ENCODE measurements at places on chromosomes 12 and 14.

DNA sequence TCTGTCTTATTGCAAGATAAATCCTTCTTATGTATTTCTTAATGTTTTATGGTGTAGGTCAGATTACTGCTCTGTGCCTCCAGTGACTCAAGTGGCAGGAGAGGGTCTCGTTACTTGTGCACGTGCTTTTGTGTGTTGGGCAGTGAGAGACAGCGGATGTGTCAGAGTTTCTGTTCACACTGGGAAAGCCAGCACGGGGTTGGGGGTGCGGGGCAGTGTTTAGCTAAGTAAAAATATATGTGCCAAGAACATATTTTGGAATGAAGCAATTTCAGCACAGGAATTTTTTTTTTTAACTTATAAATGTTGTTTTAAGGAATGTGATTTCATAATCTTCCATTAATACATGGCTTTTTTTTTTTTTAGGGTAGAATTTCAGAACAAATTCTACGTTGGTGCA, 4.5 kb upstream of the DNAH10 start:
- H3K36me3 ChIP-seq = peaks cover 15% of the 10 kb centered on the region
- no peaks in the 10 kb centered on the region for H3K27me3 ChIP-seq
- peaks cover 1% of the 10 kb centered on the region for H3K4me1 ChIP-seq
- H3K27ac ChIP-seq = no peak overlapping the region
- no peak overlapping the region for H3K4me3 ChIP-seq
- DNase-seq = no peak

DNA sequence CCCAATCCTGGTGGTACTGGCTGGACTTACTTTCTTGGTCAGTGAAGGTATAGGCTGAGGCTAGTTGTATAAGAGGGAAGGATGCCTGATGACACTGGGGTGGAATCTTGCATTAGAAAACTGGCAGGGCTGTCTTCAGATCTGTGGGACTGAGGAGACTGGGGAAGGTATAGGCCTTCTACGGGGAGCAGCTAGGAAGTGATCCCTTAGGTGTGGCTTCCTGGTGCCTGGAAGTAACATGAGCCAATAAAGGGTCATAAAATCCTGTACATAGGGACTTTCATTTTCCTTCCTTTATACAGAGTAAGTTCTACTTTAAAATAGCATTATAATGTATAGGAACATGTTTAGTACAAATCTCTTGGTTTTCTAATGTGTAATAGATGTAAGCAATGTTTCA, 716.8 kb downstream of the LRFN5 start:
- H3K36me3 ChIP-seq = no peaks in the 10 kb centered on the region
- H3K4me3 ChIP-seq = no peak overlapping the region
- no peaks in the 10 kb centered on the region for H3K4me1 ChIP-seq
- DNase-seq = no peak

DNA sequence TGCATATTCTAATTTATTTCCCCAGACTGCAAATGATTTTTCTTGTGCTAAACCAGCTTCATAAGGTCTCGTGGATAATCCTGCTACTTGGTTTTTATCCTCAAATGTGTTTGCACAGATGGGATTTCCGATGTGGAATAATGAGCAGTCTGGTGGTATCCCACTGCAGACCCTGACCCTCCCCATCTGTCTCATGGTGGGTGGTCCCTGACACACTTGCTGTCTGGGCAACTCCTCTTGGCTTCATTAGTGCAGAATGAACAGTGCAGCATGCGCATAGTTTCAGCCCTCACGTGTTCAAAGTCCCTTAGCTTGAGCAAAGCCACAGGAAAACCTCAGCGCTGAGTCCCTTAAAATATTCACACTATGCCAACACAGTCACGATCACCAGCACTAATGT, 996.5 kb downstream of the AACS start:
- H3K4me3 ChIP-seq = no peak overlapping the region
- no peaks in the 10 kb centered on the region for H3K27me3 ChIP-seq
- no peak for DNase-seq

DNA sequence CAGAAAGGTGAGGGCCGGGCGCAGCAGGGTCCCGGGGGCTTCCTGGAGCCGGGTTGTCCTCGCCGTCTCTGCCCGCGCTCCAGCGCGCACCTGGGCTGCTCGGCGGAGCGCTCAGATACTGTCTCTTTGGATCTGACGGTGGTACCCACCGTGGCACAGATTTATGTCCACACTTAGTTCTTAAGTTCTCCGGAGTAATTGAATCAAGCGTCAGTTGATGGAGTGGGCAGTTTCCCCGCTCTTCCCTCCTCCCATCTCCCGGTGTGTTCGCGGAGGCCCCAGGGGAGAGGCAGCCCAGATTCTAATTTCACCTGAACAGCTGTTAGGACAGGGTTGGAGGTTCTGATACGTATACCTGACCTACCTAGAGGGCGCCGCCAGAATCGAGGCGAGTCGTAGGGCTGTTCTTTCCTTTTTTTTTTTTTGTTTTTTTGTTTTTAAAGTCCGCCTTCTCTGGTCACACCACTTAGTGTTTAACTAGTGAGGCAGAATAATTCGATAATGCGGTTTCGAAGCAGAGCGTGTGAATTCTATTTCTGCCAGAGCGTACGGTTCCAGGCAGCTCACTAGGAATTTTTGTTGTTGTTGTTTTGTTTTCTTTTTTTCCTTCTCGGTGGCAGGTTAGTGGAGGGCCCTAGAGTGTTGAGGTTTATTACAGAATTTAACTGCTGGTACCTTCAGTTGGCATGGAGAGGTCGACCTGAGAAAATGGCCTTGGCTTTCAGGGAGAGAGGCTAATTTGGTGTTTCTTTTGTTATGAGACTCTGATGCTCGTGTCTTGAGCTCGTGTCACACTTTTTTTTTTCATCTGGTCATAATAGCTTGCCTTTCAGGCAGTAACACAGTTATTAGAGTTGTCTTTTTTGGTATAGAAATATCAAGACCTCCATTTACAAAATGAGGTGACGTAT, 22.3 kb upstream of the GNS start:
- no peak overlapping the region for H3K27ac ChIP-seq
- H3K27me3 ChIP-seq = peaks cover 20% of the 10 kb centered on the region
- peak; percentile 32 for DNase-seq
- no peaks in the 10 kb centered on the region for H3K36me3 ChIP-seq
- no peaks in the 10 kb centered on the region for H3K4me1 ChIP-seq

- peak; percentile 11 for DNase-seq
- no peak overlapping the region for H3K4me3 ChIP-seq
- H3K27ac ChIP-seq = no peak overlapping the region
These were observed 279.6 kb downstream of the PRKD1 start for GRCh38 chr14:29648045-29648444.

DNA sequence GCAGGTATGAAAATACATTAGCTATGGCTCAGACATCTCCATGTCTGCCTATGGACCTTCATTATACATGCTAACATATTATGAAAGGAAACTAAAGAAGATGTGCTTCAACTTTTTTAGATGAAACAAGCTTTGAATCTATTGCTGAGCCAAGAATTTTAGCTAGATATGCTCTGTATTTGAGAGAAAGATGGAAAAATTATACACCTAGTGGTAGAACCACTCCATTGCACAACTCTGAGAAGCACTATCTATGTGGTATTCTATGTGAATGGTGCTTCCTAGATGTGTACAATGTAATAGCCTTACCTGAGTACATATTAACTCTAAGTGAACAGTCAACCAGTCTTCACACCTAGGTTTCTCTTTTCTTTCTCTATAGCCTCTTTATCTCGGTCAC, 17.3 kb downstream of the EPYC start:
- no peaks in the 10 kb centered on the region for H3K36me3 ChIP-seq
- no peaks in the 10 kb centered on the region for H3K4me1 ChIP-seq
- no peak for DNase-seq

DNA sequence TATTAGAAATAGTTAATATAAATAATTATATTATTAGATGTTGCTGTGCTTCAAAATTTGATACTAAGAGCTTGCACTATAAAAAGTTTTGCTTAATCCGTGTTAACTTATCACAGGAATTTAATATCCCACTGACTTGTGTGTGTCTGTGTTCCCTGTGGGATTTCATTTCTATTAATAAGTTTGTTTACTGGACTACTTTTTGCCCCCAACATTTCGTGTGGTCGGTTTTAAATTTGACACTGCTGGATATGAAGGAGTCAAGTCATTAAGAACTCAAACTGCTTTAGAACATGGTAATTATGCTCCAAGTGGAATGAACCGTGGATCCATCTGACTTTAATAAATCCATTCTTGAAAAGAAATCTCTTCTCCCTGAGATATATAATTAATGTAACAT, 182.2 kb upstream of the NUDT4 start:
- H3K27ac ChIP-seq = no peak overlapping the region
- no peaks in the 10 kb centered on the region for H3K27me3 ChIP-seq
- H3K4me1 ChIP-seq = peaks cover 2% of the 10 kb centered on the region
- H3K36me3 ChIP-seq = no peaks in the 10 kb centered on the region
- H3K4me3 ChIP-seq = no peak overlapping the region

GRCh38 chr12:92721130-92721529, 18.3 kb downstream of the PLEKHG7 start:
- H3K4me3 ChIP-seq = no peak overlapping the region
- DNase-seq = peak; percentile 68
- H3K4me1 ChIP-seq = no peaks in the 10 kb centered on the region
- H3K36me3 ChIP-seq = no peaks in the 10 kb centered on the region

- peak; percentile 78 for DNase-seq
- no peaks in the 10 kb centered on the region for H3K36me3 ChIP-seq
- no peak overlapping the region for H3K27ac ChIP-seq
- H3K27me3 ChIP-seq = no peaks in the 10 kb centered on the region
These were observed 412 bp upstream of the SNW1 start for GRCh38 chr14:77761205-77761931.

GRCh38 chr14:99205086-99205688, 66.8 kb downstream of the BCL11B start:
- no peaks in the 10 kb centered on the region for H3K4me1 ChIP-seq
- H3K27me3 ChIP-seq = no peaks in the 10 kb centered on the region
- H3K36me3 ChIP-seq = no peaks in the 10 kb centered on the region
- DNase-seq = no peak

DNA sequence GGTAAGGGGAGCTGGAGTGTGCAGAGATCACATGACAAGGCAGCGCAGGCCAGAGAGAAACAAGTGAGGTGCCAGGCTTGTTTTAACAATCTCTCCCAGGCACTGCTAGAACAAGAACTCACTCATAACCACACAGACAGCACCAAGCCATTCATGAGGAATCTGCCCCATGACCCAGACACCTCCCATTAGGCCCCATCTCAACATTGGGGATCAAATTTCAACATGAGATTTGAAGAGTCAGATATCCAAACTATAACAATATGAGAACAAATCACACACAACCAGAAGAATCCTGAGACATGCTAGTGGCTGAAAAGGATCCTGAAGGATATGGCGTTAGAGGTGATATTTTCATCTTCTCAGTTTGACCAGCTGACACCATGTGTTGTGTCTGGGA, 21.9 kb downstream of the OR6J1 start:
- no peak for DNase-seq
- no peak overlapping the region for H3K4me3 ChIP-seq
- H3K36me3 ChIP-seq = no peaks in the 10 kb centered on the region
- H3K27ac ChIP-seq = no peak overlapping the region

DNA sequence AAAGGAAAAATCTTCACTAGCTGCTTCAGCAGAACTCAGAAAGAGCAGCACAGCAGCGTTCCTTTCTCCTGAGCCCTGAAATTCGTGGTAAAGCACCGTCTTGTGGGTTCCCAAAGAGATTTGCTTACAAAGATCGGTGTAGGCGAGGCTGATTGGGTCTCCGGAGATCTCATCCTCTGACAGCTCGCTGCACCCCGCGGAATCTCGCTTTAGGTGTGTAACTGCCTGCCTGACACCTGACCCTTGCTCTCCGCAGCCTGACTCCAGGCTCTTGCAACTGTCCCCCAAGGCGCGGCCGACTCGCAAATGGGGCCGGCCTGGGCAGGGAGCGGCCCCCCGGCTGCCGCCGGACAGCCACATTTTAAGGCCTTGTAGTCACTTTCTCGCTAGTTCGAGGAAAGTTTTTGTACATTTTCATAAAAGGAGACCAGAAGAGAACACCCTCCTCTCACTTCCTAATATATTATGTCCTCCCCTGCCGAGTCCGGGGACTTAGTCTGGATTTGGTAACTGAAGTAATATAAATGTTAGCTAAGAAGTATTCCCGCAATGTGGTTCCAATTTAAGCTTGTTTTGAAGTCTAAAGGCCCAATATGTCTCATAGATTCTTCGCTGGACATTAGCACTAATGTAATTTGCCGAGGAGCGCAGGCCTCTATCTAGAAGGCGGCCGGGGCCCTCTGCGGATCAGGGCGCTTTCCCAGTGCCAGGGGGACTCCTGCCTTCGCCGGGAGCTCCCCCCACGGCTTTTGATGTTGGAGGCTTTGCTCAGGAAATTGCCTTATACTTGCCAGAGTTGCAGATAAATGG, 177.3 kb upstream of the CDKN3 start:
- no peak overlapping the region for H3K4me3 ChIP-seq
- peaks cover 6% of the 10 kb centered on the region for H3K27me3 ChIP-seq
- H3K27ac ChIP-seq = peak overlapping the region; percentile 33
- H3K36me3 ChIP-seq = no peaks in the 10 kb centered on the region

- H3K27me3 ChIP-seq = no peaks in the 10 kb centered on the region
- H3K36me3 ChIP-seq = no peaks in the 10 kb centered on the region
- H3K27ac ChIP-seq = no peak overlapping the region
- H3K4me1 ChIP-seq = no peaks in the 10 kb centered on the region
These were observed 600.2 kb downstream of the TRHDE start for GRCh38 chr12:72872238-72872887.

DNA sequence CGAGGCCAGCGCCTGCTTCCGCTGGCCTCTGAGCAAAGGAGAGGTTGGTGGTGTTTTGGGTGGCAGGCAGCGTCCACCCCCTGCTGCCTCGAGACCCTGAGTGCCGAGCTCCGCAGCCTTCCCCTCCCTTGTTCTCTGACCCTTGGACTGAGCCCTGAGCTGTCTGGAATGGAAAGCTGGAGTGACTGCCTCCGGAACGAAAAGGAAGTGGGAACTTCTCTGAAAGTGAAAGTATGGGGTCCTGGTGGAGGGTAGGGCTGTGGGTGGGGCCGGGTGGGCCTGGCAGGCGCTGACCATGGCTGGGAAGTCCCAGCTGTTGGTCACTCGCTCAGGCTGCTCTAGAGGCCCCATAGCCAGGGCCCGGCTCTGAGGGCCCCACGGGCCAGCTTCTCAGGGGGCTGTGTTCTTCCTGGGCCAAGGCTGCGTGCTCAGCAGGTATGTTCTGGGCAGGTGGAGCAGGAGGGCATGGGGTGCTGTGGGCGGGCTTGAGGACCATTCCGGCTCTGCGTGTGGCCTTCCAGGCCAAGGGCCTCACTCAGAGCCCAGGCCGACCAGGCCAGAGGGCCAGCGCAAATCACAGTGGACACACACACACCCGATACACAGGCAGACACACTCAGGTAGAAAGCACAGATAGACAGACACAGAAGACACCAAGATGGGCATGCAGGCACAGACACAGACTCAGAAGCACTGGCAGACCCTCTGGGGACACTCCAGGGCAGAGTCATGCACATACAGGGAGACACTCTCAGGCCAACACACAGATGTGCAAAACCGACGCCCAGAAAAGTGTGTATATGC, at the start of gene EXOC3L4:
Gene EXOC3L4 (plus strand): TSS at position 320 of the 804 bp plus-strand sequence. CDS start 5,495 bp downstream, outside the sequence.
- H3K27me3 ChIP-seq = no peaks in the 10 kb centered on the region
- DNase-seq = no peak
- no peak within 1 kb of the TSS for H3K4me3 ChIP-seq
- H3K36me3 ChIP-seq = no peaks in the 10 kb centered on the region

DNA sequence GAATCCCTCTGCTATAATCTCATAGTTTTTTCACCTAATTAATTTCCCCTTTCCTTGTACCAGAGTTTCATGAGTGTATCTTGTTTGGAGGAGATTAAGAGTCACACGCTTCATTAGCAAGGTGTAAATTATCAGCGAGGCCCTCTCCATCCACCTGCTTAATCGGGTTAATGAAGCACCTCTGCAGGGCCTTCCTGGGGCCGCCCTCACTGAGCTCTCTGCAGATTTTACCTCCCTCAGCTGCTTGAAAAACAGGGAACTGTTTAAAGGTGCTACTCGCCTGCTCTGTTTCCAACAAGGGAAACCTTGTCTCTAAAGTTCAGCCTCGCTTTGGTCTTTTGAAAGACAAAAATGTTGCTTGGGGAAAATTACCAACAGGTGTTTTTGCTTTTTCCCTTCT, 35.8 kb downstream of the OTX2 start:
- no peaks in the 10 kb centered on the region for H3K27me3 ChIP-seq
- no peak overlapping the region for H3K27ac ChIP-seq
- no peaks in the 10 kb centered on the region for H3K4me1 ChIP-seq

Data from mesendoderm (in vitro differentiated cells).